Kidney epithelial cell (primary cell): ENCODE measurements at places on chromosomes 2 and 18. TPM values are rescaled to one million over a fixed set of nuclear protein-coding genes. Genes with fewer than 3 reads are reported as not detected.

ANKRD30B gene
- total RNA-seq: 0.07 and 0.08 TPM in 2 replicates

GPR39 gene
- 5.9 and 13.8 TPM in 2 replicates for total RNA-seq

RAB6C gene
- total RNA-seq: 0.04 and 0.34 TPM in 2 replicates

MARCO gene
- total RNA-seq: 0.14 and 0.33 TPM in 2 replicates

SNORC gene
- total RNA-seq: 2.5 and 3.4 TPM in 2 replicates
